GM19239 (cell line): ENCODE measurements at places on chromosomes 3 and 15.

DNA sequence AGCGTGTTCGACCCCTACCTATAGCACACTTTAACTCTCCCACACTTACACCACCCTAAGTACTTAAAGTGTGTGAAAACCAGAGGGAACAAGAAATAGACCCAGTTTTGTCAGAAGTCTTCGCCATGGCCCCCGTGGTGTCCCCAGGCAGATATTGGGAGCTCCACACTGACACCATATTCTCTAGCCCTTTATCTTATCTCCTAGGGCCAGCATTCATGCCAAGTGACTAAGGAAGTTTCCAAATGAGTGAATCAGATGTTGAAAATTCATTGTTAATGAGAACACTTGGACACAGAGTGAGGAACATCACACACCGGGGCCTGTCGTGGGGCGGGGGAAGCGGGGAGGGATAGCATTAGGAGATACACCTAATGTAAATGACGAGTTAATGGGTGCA is 31.8 kb downstream of the P3H2 start:
- DNase-seq = no peak

GRCh38 chr3:102002056-102002455 is 152.7 kb downstream of the NFKBIZ start:
- no peak for DNase-seq

DNA sequence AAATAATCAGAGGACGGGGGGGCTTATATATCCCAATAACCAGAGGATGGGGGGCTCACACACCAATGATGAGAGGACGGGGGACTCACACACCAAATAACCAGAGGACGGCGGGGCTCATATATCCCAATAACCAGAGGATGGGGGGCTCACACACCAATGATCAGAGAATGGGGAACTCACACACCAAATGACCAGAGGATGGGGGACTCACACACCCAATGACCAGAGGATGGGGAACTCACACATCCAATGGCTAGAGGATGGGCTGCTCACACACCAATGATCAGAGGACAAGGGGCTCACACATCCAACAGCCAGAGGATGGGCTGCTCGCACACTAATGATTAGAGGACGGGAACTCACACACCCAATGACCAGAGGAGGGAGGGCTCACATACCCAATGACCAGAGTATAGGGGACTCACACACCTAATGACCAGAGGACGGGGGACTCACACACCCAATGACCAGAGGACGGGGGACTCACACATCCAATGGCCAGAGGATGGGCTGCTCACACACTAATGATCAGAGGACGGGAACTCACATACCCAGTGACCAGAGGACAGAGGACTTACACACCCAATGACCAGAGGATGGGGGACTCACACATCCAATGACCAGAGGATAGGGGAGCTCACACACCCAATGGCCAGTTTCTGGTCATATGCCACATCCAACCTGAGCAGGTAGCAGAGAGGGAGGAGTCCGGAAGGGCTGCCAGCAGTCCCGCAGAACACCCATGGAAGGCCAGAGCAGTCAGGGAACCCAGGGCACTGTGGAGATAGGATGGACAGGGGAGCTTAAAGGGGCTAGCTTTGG is 10.6 kb downstream of the RAB6B start:
- DNase-seq = no peak

DNA sequence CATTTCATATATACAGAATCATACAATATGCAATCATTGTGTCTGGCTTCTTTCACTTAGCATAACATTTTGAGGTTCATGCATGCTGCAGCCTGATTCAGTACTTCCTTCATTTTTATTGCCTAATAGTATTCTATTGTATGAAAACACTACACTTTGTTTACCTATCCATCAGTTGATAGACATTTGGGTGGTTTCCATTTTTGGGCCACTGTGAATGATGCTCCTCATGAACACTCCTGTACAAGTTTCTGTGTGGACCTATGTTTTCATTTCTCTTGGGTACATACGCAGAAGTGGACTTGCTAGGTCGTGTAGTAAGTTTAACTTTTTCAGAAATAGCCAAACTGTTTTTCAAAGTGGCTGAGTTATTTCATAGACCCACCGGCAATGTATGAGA is 18.8 kb downstream of the TNIK start:
- DNase-seq = no peak

DNA sequence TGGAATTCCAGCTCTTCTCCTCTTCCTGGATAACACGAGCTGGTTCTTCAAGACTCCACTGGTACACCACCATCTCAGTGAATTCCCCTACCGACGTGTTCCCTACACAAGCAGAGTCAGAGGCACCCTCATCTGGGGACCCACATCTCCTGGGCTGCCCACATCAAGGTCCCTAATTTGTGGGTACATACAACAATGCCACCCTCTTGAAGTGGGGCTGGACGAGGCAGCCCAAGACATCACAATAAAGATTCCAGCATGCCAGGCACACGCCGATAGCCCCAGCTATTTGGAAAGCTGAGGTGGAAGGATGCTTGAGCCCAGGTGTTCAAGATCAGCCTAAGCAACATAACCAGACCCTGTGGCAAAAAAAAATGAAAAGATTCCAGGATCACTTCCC is 221.2 kb upstream of the LINGO1 start:
- DNase-seq = no peak

DNA sequence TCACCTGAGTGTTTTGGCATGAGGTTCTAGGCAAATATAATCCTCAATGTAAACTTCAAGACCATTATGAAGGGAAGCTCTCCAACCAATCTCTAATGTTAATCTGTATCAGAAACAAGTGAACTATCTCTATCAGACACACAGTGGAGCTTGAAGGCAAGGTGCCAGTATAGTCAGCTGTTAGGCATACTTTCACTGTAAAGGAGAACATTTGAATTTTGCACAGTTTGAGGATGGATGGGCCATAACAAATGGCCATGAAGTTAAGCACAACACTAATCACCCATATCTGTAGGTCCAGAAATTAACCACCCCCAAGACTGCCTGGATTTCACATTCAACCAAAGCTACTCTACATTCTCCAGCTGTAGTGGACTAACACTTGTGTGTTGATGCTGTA is 69.1 kb upstream of the LMOD3 start:
- DNase-seq = no peak

DNA sequence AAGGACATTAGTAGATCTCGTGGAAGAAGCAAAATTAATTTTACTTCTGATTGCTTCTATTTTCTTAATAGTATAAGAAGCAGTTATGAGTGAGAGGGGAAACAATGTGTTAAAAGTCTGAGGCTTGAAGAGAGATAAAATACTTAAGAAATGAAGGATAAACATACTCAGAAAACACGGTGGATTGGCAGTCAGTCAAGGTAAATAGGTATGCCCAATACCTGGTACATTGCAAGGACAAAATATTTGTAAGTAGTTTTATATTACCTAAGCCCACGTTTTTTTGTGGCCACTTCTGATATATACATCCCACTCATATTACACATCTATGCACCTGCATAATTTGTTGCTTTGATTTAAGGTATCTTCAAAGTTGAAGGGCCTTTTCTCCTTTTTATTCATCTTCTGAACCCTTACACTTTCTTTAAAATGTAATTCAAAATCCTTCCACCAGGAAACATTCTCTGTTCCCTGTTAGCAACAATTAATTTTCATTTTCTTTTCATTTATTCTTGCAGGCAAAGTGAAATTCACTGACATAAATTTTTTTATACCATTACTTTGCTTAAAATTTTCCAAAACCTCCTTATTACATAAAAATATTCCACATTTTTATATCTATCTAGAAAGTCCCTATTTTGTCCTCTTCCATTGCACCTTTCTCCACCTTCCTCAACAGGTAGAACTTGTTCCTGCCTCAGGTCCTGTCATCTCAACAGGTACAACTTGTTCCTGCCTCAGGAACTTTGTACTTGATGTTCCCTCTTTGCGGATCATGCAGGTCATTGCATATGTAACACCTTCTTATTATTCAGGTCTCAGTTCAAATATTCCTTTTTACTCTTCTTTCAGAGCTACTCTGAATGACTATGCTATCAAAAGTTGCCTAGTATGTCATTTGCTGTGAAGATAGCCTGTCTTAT is 755.7 kb upstream of the ALCAM start:
- no peak for DNase-seq

DNA sequence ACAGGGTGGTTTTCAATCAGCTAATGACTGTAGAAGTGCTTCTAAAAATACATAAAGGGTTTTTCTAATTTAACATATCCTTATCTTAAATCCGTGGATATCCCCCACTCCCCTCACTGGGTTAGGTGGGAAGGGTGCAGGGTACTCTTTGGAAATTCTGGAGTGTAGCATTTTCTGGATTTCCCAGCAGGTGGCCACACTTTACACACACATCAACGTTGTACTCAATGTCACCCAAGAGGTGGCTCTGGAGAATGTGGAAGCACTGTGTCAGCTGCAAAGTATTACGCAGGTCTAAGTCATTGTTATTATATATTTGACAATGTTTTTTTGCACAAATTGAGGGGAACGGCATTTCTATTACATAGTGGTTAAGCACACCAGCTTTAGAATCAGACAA is 168.8 kb downstream of the CHDH start:
- no peak for DNase-seq

DNA sequence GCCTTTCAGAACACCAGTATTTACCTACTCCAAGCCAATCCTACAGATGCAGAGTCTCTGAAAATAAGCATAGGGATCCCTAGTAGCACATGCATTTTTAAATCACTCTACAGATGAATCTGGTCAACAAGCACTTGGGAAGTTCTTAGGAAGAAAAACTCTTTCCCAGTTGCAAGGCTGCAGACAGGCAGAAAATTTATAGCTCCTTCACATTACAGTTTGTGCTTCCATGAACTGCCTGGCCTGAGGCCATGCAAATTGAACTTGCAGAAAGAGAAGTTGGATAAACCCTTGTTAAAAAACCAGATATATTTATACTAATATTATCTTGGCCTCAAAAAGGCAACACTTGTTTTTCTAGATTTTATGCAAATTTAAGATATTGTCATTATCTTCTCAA is 256.9 kb downstream of the EPHA3 start:
- DNase-seq = no peak

- no peak for DNase-seq
Measured at GRCh38 chr3:196357905-196358304, 19.7 kb upstream of the TM4SF19 start.

DNA sequence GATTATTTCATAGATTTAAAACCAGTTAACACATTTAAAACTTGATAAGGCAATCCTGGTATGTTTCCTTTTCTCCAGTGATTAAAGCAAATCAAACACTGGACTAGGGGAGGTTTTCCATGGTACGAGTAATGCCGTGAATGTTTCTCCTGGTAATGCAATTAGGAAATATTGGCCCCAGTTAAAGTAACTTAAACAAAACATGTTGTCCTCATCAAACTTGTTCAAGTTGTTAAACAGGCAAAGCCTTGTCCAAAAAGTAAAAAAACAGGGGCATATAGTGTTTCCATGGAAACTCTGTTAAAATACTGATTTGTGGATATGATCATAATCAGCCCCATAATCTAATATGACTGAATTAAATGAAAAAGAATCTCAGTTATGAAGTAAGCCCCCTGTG is 13.1 kb upstream of the LRTM1 start:
- no peak for DNase-seq

DNA sequence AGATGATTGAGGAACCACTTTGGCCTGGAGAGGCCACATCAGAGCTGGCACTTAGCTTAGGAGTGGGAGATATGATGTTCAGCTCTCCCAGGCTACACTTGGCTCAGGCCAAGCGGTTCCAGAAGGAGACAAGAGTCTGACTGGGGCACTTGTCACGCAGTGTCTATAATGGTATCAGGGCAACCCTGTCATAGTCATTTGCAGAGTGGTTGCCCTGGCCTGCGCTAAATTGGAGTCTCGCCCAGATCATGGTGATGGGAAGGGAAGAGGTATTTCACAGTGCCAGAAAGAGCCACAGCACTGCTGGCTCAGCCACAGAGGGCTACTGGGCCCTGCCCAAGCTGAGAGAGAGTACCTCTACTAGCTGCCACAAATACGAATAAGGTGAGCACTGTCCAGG is 186.9 kb upstream of the CRBN start:
- no peak for DNase-seq

DNA sequence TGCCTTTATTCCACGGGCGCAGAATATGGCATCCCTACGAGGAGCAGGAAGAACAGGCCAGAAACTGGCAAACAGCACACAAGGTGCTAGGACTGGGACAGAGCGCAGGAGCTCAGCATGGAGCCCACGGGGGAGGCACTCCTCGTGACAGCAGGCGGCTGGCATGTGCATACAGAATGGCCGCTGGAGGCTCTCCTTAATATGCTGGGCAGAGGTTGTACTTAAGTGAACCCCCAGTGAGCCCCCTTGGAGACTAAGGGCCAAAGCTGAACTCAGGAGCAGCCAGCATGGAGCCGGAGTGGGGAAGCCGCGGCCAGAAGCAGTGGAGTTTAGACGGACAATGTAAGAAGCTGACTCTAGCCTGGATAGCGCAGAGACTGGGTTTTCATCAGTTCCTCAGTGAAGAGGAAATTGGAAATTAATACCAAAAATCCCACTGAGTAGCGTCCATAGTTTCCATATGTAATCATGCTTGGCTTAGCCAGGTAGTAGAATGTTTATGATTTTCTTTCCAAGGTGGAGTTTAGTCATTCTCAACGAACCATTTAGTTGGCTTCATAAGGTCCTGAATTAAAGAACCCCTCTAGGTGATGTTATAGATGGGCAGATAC is 69.4 kb downstream of the EPHB3 start:
- no peak for DNase-seq

GRCh38 chr15:74988007-74988800 is 7.2 kb upstream of the SCAMP5 start:
- no peak for DNase-seq

DNA sequence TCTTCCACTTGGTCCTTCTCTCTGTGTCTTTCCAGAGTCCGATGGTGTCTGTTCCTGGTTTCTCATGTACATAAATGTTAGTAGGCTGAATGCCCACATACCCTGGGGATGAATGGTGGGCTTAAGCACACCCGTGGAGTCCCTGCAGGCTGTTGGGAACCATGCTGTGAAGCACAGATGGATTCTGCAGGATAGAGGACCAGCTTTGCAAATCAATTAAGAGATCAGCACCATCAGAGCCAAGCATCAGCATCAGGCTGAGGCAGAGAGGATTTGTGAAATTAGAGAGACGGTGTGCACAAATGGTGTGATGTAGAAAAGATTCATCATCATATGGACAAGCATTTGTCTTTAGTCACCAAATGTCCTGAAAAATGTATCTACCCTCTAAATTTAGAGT is 127.1 kb downstream of the SV2B start:
- DNase-seq = no peak

- DNase-seq = no peak
Measured at GRCh38 chr15:88818920-88819319, 15.7 kb downstream of the ACAN start.

- DNase-seq = no peak
Measured at GRCh38 chr3:43176666-43177065, 70.8 kb upstream of the POMGNT2 start.

- no peak for DNase-seq
Measured at GRCh38 chr3:39135170-39135805, 18.1 kb downstream of the CSRNP1 start.

DNA sequence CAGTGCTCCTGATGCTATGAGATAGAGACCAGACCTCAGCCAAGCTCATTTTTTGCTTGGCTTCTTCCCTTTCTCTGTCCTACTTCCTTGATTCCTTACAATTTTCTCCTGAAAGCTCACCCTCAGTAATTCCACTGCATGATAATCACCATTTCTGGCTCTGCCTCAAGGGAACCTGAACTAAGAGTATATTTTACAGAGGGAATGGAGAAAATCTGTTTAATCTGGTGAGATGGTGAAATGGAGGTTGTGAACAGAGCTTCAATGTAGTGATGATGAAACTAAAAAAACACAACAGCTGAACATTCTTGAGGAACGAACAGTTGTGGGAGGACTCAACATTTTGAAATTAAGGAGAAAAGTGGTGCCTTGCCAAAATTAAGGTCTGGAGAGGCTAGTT is 16.3 kb downstream of the HHLA2 start:
- no peak for DNase-seq
